Hippocampal formation (tissue), 2 donors: ENCODE measurements at places on chromosomes 11 and 22.

- no peak for DNase-seq
Observed at GRCh38 chr11:126257764-126258163, 10.9 kb downstream of the SRPRA start.

DNA sequence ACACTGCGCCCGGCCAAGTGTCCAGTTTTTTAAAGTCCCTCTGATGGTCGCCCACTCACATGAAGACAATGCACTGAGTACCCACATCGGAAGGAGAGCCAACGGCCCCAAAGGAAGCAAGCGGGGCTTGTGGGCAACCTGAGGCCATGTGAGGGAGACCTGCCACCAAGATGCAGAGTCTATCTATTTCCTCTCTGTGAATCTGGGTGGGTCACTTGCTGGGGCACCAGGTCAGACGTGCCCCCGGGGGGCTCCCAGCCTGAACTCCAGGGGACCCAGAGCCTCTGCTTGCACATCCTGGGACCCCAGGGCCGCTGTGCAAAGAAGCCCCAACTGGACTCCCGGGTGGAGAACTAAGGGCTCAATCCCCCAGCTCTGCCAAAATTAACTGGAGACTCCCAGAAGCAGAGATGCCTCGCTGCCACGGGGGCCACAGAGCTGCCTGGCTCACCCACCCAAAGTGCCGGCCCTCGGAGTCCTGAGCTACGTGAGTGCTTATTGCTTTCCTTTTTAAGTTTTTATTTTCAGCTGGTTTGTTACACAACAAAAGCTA, 106.4 kb downstream of the BRD1 start:
- DNase-seq = no peak

DNA sequence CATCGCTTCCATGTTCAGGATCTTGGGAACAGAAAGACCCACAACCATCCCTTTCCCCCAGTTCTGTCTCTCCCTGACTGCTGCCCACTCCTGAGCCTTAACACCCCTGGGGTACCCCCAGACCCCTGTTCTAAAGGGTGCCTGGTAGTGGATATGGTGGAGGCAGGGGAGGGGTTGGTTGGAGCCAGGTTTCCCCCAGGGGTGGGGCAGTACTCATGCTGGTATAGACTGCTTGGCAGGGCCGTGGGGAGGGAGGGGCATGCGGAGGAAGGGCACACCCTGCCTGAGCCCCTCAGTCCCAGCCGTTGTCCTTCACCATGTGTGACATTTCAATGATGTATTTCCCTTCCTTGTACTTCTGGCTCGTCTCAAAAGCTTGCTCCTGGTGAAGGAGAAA, 4.0 kb downstream of the YPEL4 start:
- no peak for DNase-seq

- no peak for DNase-seq
Observed at GRCh38 chr22:32218470-32218869, 13.6 kb upstream of the RFPL2 start.

DNA sequence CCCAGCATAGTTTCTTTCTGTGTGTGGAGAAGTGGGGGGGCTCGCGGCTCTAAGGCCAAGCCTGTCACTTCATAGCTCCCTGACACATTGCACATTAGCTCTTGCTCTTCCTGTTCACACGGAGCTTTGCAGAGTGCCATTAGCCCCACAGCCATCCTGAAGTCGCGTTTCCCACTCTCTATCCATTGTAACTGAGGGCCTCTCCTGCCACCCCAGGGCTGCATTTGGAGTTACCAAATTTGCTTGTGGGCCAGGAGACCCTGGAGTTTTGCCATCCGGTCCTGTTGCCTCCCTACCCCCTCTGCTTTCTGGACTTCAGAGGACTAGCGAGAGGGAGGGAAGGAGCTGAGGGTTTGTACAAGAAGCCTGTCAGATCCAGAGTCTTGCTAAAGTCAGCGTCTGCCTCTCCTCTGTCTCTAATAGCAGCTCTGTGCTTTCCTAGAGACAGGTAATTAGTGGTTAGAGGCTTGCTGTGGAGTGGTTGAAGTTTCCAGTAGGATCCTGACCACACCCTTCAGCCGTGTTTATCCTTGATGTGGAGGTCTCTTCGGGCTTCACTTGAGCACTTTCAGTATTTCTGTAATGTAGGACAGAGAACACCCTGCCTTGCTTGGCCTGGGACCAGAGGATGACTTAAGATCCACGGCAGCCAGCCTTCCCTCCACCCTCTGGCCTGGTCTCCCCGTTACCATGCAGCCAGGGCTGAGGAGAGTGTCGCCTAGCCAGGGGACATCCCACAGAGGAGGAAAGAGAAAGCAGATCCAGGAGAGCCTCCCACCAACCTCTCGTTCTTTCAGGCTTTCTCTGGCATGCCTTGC, 14.1 kb downstream of the DCPS start:
- no peak for DNase-seq

DNA sequence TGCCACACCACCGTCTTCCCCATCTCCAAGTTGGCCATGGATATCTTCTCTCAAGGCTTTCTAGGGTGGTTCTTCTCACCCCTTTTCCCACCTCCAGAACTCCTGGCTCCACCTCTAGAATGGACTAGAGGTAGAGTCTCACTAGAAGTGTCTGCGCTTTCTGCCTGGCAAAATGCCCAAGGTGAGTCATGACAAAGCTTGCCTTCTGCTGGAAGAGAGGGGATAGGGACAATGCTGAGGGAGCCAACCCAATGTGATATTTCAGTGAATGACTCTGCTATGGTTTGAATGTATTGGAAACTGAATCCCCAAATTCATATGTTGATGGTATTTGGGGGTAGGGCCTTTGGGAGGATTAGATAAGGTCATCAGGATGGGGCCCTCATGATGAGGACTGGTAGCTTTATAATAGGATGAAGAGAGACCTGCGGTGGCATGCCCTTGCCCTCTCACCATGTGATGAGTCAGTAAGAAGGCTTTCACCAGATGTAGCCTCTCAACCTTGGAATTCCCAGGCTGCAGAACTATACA, 4.1 kb upstream of the CD82 start:
- DNase-seq = no peak

GRCh38 chr11:121841487-121842191, 274.4 kb downstream of the BLID start:
- DNase-seq = no peak

GRCh38 chr22:47695176-47695575, 932.7 kb downstream of the TBC1D22A start:
- DNase-seq = no peak

GRCh38 chr11:59416613-59417012, 9.6 kb downstream of the OR5A2 start:
- DNase-seq = no peak

GRCh38 chr11:128579798-128580504, 7.4 kb downstream of the ETS1 start:
- no peak for DNase-seq

DNA sequence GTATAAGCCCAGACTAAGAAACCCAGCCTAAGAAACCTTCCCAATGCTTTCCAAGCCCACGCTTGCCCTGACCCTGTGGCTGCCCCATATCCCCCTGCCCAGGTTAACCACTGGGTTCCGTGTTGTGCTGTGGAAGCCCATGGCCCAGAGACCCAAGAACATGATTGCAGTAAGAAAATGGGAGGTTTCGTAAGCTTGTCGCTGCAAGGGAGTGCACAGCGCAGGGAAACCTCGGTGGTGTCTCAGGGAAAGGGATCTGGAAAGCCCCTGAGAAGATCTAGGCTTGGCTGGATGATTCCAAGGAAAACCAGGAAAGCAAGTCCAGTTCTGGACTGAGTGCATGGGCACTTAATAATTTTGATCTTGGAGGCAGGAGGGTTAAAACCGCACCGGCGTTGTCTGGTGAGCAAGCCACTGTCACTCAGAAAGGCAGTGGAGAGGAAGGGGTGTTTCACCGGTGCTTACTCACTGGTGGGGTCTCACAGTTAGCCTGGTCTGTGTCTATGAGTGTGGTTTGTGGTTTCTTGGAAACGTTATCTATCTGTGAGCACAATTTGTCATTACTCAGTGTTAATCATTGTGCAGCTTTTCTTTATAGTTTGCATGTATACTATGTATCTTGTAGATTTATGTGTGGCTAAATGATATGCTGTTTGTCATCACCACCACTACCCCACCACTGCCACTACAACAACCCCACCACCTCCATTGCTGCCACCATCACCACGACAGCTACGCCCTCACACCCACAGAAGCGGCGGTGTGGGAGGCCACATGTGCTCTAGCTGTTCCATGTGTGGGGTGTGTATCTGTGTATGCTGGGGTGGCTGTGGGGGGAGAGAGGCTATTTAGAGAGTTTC, 53.3 kb upstream of the PRDM11 start:
- DNase-seq = no peak

GRCh38 chr11:45005106-45005505, 54.4 kb upstream of the TP53I11 start:
- no peak for DNase-seq

DNA sequence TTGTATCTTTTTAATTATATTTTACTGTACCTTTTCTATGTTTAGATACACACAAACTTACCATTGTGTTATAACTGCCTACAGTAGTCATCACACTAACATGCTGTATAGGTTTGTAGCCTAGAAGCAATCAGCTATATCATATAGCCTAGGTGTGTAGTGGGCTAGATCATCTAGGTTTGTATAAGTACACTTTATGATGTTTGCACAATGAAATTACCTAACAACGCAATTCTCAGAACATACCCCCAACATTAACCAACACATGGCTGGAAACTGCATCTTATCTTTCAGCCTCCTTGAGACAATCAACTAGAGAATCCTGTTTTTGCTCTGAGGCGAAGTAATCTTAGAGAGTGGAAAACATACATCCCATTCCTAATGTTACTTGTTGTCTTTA, 60.2 kb upstream of the MTMR2 start:
- DNase-seq = no peak

DNA sequence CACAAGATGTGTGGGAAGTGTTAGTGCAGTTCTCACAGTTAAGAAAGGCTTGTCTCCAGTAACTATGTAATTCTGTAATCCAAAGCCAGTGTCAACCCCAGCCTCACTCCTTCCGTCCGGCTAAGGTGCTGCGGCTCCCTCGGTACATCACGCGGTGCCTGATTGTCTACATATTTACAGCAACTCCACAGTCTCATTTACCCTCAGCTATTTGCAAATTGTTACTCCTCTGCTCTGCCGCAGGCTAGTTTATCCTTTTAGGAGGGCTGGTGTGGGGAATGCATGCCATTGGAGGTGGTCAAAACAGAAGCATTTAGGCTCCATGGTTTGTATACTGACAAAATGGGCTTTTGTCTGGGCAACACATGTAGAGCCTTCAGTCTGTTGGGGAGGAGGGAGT, 358.3 kb downstream of the METTL15 start:
- DNase-seq = no peak

DNA sequence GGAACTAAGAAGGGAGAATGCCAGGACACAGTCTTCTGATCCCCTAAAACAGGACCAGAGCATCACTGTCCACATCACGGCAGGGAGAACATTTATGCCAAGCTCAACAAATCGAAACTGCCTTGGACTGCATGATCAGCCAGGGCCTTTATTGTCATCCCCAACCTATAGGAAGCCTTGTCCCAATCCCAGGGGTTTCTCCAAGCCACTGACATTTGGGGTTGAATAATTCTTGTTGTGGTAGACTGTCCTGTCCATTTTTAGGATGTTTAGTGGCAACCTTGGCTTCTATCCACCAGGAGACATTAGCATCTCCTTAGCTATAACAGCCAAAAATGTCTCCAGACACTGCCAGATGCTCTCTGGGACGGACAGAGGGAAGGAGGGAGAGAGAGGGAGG, 37.1 kb downstream of the RPL27A start:
- DNase-seq = no peak

- DNase-seq = no peak
Observed at GRCh38 chr11:117256573-117256972, 24.1 kb downstream of the RNF214 start.

DNA sequence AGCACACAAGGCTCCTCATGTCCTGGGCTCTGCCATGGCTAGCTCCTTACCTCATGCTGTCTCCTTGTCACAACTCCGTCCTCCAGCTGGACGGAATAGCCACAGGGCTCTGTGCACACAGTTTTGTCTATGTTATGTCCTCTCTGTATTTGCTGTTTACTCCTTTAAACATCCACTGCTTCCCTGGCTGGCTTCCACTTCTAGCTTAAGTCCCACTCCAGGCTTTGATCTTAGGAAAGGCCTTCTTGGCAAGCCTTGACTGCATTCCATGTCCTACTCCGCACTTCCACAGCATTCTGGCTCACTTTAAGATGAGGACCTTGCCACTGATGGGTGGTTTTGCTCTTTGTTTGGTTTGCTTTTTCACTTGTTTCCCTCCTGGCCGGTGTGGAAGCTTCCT, 22.9 kb upstream of the ROBO3 start:
- no peak for DNase-seq

DNA sequence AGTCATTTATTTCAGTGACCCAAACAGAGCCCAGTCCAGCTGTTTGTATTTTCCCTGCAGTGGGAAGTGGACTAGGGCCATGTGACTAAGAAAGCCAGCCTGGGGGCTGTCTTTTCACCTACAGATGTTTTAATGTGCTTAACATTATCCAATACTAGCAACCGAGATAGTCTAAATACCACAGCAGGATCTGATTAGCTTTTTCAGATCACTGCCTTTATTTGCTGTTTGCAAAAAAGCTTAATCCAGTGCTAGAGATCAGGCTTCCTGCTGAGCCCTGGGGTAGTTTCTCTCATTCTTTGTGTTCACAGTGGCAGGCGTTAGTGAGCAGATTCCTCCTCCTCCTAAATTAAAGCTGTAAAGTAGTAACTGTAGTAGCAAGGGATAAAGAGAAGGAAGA, 35.0 kb downstream of the ZC3H12C start:
- no peak for DNase-seq

DNA sequence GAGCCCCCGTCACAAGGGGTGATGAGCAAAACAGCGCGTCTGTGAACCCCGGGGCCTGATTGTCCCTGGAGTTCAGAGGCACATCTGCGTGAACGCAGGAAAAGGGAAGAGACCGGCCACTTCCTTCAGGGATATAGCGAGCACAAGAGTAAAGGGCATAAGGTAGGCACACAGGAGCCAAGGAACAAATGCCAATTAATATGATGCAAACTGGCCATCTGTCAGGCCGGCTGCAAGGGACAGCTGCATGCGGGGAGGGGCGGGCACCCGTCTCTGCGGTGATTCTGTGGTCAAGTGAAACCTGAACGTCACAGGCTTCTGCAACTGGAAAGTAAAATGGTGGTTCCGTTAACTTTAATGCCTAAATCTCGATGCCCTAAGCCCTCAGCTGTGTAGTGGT, 64.7 kb downstream of the TRIM29 start:
- DNase-seq = no peak
